ENCODE measurements at places on chromosomes 11 and 22. TPM values are rescaled to one million over a fixed set of nuclear protein-coding genes. Genes with fewer than 3 reads are reported as not detected.

The FIBIN gene
- total RNA-seq, result 22.5 TPM

The MS4A2 gene
- total RNA-seq, result 0.77 TPM

- no peaks in the 10 kb centered on the region for H3K27me3 ChIP-seq
- DNase-seq, result no peak
- H3K4me3 ChIP-seq, result no peak overlapping the region
- no peak overlapping the region for H3K27ac ChIP-seq
These were observed 213.4 kb upstream of the PITPNB start for GRCh38 chr22:28132466-28132865.

DNA sequence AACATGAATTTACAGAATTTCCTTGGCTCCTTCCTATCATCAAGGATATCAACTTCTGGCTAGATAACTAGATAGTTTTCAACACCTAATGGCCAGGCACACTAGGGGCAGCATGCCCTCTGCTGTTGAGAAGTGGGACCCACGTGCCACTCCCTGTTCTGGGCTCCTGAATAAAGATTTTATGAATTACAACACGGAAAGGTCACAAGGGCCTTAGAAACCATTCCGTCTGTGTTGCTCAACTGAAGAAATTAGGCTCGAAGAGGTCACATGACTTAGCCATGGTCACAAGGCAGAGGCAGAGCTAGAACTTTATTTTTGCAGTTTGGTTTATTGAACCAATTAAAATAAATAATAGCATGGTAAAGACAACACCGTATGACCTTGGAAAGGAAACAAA lies 36.0 kb downstream of the PRCP start:
- H3K36me3 ChIP-seq, result no peaks in the 10 kb centered on the region
- H3K27me3 ChIP-seq, result no peaks in the 10 kb centered on the region
- DNase-seq, result no peak
- no peak overlapping the region for H3K27ac ChIP-seq

- H3K4me1 ChIP-seq, result peaks cover 7% of the 10 kb centered on the region
- H3K27me3 ChIP-seq, result no peaks in the 10 kb centered on the region
- no peak for DNase-seq
- no peaks in the 10 kb centered on the region for H3K36me3 ChIP-seq
These were observed 662 bp upstream of the TRIM3 start for GRCh38 chr11:6474413-6474792.

GRCh38 chr11:36131721-36132397 lies 157.4 kb downstream of the COMMD9 start:
- no peak overlapping the region for H3K27ac ChIP-seq
- no peaks in the 10 kb centered on the region for H3K36me3 ChIP-seq
- no peaks in the 10 kb centered on the region for H3K27me3 ChIP-seq
- no peak overlapping the region for H3K4me3 ChIP-seq
